A549 (cell line): ENCODE measurements at places on chromosomes 16 and 17. TPM values are rescaled to one million over a fixed set of nuclear protein-coding genes. Genes with fewer than 3 reads are reported as not detected.
A peak's percentile ranks its signal among the peaks of the same experiment; 100 is the strongest.

Gene NPIPB8
- 0.30 to 1.0 TPM (median 0.74 TPM) in 3 replicates for polyA plus RNA-seq

DNA sequence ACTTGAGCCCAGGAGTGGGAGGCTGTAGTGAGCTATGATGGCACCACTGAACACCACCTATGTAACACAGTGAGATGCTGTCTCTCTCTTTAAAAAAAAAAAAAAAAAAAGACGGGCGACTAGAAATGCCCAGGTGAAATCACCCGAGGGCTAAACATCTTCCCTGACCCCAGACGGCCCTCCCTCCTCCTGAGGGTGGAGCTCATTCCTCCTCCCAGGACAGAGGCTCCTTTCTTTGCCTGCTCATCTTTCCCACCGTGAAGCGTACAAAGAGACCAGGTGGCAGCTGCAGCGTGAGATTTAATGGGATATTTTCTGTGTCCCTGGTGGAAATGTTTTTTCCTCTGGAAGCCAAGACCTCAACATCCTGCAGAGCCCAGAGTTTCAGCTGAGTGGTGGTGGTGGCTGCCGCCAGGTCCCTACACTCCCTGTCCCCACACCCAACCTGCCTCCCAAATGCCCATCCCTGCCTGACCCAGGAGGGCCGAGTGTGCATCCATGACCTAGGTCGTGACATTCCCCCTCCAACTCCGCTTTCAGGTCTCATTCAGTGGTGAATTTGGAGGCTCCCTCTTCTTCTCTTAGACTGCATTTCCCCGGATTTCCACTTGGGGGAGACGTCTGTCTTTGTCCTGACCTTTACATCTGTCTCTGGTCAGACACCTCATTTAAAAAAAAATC is 14.4 kb upstream of the GPRC5B start:
- DNase-seq = peak; percentile 66

DNA sequence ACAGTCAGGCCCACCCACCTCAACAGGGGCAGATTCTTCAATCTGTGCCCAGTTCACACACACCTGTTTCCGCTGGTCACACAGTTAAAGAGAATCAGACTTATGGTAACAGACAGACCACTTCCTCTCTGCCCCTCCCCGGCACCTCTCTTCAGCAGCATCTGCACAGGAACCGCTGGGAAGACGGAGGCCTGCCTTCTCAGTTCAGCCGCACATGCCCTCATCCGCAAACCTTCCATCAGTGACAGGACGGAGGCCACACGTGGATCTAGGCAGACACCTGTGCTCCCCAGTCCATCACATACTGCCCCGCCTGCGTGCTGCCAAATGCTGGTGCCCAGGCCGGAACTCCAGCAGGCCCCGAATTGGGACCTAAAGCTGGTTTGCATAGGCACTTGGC is 10.3 kb downstream of the PHB1 start:
- DNase-seq = no peak

- DNase-seq = peak; percentile 93
Observed at GRCh38 chr17:3683054-3683511, 12.9 kb downstream of the P2RX5 start.
